CD4-positive, alpha-beta memory T cell (primary cell): ENCODE measurements at places on chromosomes 12 and 14. TPM values are rescaled to one million over a fixed set of nuclear protein-coding genes. Genes with fewer than 3 reads are reported as not detected.

LHX5 gene
- not detected for total RNA-seq

CLEC4A gene
- total RNA-seq, result 1.2 TPM

PLA2G1B gene
- total RNA-seq, result not detected

FSCB gene
- not detected for total RNA-seq

SNRNP35 gene
- total RNA-seq, result 44.0 TPM

IAPP gene
- total RNA-seq, result not detected

HSPA2 gene
- total RNA-seq, result 1.5 TPM

COX8C gene
- not detected for total RNA-seq

AHNAK2 gene
- total RNA-seq, result 0.15 TPM

EMP1 gene
- total RNA-seq, result 5.8 TPM

PLEKHG7 gene
- not detected for total RNA-seq

DAO gene
- total RNA-seq, result not detected

TMEM229B gene
- total RNA-seq, result 35.8 TPM

SAMD15 gene
- total RNA-seq, result 0.38 TPM

KRT80 gene
- total RNA-seq, result not detected

KERA gene
- not detected for total RNA-seq

RIMBP2 gene
- 0.20 TPM for total RNA-seq
